ENCODE measurements at places on chromosomes 13 and 19.

DNA sequence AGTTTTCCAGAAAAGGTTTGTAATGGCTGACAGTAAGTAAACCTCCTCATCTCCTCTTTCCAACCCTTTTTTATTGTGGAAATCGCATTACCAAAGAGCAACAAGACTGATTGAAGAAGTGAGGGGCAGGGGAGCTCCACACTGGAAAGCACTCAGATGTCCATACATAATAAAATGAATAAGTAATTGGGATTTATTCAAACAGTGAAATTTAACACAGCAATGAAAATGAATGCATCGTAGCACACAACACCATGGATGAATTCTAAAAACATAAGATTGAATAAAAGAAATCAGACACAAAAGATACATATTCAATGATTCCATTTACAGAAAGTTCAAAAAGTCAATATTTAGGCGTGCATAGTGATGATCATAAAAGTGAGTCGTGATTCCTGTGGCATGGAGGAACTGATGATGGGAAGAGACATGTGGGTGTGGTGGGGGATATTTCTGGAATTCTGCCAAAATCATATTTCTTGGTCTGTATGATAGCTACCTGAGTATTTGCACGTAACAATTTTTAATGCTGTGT, 18.8 kb downstream of the FAM216B start:
- H3K4me3 ChIP-seq = no peak overlapping the region
- H3K4me1 ChIP-seq = no peaks in the 10 kb centered on the region
- H3K27me3 ChIP-seq = no peaks in the 10 kb centered on the region
- H3K27ac ChIP-seq = no peak overlapping the region
- no peak for DNase-seq

- no peaks in the 10 kb centered on the region for H3K36me3 ChIP-seq
- H3K27me3 ChIP-seq = no peaks in the 10 kb centered on the region
- H3K27ac ChIP-seq = peak overlapping the region; percentile 86
- DNase-seq = no peak
- H3K4me1 ChIP-seq = no peaks in the 10 kb centered on the region
Observed at GRCh38 chr19:3669082-3669946, 31.0 kb downstream of the PIP5K1C start.

- H3K4me1 ChIP-seq = no peaks in the 10 kb centered on the region
- no peaks in the 10 kb centered on the region for H3K27me3 ChIP-seq
- DNase-seq = no peak
- H3K27ac ChIP-seq = no peak overlapping the region
- H3K36me3 ChIP-seq = no peaks in the 10 kb centered on the region
Observed at GRCh38 chr19:42233106-42233505, 9.3 kb downstream of the GSK3A start.

- H3K4me1 ChIP-seq = no peaks in the 10 kb centered on the region
- no peak overlapping the region for H3K27ac ChIP-seq
- no peak overlapping the region for H3K4me3 ChIP-seq
- H3K36me3 ChIP-seq = no peaks in the 10 kb centered on the region
- no peaks in the 10 kb centered on the region for H3K27me3 ChIP-seq
- no peak for DNase-seq
Observed at GRCh38 chr19:7215176-7215575, 79.0 kb downstream of the INSR start.

DNA sequence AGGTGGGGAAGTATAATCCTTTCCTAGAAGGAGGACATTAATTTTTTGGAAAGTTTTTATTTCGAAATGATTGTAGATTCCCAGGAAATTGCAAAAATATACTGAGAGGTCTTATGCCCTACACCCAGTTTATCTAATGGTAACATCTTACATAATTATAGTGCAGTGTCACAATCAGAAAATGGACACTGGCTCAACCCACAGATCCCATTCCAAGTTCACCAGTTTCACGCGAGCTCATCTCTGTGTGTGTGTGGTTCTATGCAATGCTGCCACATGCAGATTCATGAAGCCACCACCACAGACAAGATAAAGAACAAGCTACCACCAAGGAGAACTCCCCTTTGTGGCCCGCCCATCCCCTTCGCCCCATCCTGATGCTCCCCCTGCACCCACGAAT, 24.4 kb downstream of the IL17D start:
- H3K4me3 ChIP-seq = no peak overlapping the region
- H3K27me3 ChIP-seq = no peaks in the 10 kb centered on the region
- H3K27ac ChIP-seq = no peak overlapping the region
- H3K4me1 ChIP-seq = no peaks in the 10 kb centered on the region
- no peak for DNase-seq
- no peaks in the 10 kb centered on the region for H3K36me3 ChIP-seq

GRCh38 chr19:44792281-44792680, 14.6 kb downstream of the CBLC start:
- no peaks in the 10 kb centered on the region for H3K27me3 ChIP-seq
- DNase-seq = no peak
- H3K36me3 ChIP-seq = no peaks in the 10 kb centered on the region
- H3K4me1 ChIP-seq = peaks cover 12% of the 10 kb centered on the region

GRCh38 chr13:99542788-99543406, 41.6 kb downstream of the TM9SF2 start:
- H3K36me3 ChIP-seq = no peaks in the 10 kb centered on the region
- no peak overlapping the region for H3K4me3 ChIP-seq
- no peak for DNase-seq
- no peaks in the 10 kb centered on the region for H3K27me3 ChIP-seq
- no peak overlapping the region for H3K27ac ChIP-seq

DNA sequence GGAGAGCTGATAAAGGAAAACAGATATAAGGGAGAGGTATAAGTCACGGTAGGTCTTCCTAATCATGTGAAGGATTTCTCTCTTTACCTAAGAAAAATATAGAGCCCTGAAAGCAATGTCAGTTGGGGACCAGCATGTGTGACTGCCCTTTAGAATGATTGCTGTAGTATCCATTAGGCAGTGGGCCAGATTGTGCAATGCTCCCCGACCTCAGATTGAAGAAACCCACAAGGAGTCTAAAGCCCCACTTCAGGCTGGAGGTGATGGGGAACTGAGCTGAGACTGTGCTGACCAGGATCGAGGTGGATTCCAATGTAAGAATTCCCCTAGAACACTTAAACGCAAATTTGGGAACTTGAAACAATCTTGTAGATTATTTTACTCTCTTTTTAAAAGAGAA, 614.4 kb downstream of the LIG4 start:
- no peak overlapping the region for H3K27ac ChIP-seq
- no peaks in the 10 kb centered on the region for H3K36me3 ChIP-seq
- H3K27me3 ChIP-seq = no peaks in the 10 kb centered on the region
- no peak overlapping the region for H3K4me3 ChIP-seq
- no peak for DNase-seq

GRCh38 chr13:30892966-30893365, 13.1 kb upstream of the MEDAG start:
- no peaks in the 10 kb centered on the region for H3K36me3 ChIP-seq
- no peak overlapping the region for H3K4me3 ChIP-seq
- H3K4me1 ChIP-seq = no peaks in the 10 kb centered on the region
- H3K27ac ChIP-seq = no peak overlapping the region
